ENCODE measurements at places on chromosomes 2 and 18.

DNA sequence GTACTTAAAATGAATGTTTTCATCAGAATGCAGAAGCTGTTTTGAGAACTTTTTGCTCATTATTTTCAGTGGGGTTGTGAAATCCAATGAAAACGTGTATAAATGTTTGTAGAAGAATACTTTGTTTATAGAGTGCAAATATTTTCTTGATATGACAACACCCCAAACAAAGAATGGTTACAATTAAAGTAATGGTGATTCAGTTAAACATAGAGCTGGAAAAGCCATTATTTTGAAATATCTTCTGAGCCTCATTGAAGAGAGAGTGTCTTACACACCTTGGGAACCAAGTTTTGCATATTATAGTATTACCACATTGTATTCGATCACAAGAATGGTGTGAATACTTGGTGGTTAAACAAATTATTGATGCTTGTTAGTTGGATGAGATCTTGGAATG, 48.7 kb downstream of the SPTBN1 start:
- DNase-seq = no peak

- DNase-seq = no peak
Observed at GRCh38 chr2:234991290-234991689, 39.5 kb downstream of the SH3BP4 start.

DNA sequence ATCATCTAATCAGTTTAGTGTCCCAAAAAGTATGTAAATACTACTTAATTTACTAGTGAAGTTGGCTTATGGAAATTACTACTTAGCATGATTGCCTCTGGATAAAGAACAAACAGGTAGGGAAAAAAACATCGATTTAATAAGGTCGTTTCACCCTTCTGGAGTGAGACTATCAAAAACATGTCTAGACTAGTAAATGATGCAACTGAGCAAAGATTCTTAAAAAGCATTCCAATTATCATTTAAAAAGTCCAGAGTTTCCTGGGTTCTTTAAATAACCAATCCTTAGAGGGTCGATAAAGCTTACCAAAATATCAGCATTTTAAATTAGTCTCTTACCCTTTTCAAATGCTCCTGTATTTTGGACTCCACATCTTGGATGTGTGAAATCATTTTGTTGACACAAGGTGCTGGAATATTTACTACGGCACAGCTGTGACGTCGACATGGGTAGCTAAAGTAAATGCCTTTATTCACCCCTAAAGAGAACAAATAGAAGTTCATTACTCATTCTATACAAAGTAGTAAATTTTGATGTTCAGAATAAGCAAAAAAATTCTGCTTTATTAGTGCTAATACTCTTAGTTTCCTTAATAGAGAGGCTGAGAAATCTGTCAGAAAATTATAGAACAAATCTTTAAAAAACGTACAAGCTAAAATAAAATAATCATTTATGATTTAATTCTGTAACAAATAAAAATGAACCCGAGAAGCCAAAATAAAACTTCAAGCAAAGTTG, 70.6 kb downstream of the CCDC178 start:
- DNase-seq = no peak

DNA sequence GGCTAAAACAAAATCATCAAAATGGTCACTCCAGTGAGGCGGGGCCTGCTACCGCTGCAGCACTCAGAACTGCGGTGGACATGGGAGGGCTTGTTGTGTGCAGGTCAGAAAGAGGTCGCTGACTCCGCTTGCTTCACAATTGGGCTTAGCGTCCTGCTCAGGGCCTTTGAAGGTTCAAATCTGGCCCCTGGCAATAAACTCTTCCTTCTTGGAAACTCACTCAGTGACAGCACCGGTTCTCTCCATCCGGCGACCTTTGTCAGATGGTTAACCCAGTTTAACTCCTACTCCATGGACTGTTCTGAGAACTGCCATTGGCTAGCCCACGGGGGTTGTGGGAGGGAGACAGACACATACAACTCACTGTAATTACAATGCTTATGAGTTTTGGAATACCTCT, 29.0 kb upstream of the LAPTM4A start:
- DNase-seq = peak; percentile 85

DNA sequence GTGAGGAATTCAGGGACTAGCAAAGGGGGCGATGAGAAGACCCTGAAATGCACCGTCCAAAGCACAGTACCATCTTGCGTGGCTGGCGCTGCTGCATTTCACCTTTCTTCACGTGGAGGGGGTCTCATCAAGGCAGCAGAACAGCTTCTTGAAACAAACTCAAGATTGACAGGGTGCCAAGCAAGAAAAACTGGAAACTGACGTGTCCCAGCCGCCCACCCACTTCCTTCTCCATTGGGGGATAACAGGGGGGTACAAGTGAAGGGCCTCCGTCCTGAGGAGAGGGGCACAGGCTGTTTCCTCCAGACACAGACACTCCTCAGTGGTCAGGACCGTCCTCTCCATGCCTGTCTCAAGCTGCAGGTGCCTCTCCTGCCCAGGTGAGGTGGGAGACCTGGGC, 32.5 kb downstream of the HDAC4 start:
- DNase-seq = no peak

DNA sequence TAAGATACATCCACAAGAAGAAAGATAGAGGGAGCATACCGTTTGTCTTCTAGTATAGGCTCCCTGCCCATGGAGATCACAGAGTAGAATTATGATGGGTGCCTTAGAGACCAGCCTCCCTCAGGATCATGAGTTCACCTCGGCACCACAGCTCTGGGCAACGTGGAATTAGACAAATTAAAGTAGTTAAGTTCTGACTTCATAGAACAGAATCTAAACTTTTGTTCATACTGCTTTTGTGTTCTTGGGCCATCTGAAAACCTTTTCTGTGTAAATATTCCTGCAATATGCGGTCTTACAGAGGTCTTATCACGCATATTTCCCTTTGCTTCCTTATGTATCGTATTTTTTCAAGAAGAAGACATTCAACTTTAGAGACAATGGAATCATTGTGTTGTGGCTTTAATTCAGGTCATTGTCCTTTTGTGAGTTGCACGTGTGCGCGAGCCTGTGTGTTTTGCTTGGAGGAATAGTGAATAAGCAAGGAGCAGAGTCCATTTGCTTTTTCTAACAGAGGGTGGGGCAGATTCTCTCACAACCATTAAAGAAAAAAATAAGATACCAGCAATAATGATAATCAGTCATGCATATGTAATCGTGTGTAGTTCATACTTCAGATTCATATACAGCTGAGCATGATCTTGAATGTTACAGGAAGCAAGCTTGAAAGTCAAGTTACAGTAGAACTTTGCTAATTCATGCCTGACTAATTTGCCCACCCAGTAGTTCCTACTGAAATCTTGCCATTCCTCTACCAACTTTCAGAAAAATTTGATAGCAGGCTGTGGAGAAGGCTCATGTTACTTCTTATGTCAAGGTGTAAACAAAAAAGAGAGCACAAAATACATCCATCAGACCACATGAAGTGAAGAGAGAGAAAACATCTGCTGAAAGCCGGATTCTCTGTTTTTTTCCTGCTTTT, 243.6 kb downstream of the NEDD4L start:
- DNase-seq = no peak

GRCh38 chr18:8657873-8658470, 47.4 kb upstream of the MTCL1 start:
- DNase-seq = no peak

- no peak for DNase-seq
Observed at GRCh38 chr2:111947219-111947618, 48.8 kb downstream of the MERTK start.

GRCh38 chr2:217816396-217816869, 186.4 kb downstream of the TNS1 start:
- no peak for DNase-seq

- no peak for DNase-seq
Observed at GRCh38 chr2:37586663-37587317, 84.7 kb downstream of the CDC42EP3 start.

- peak; percentile 66 for DNase-seq
Observed at GRCh38 chr18:63508596-63508995, 31.8 kb downstream of the SERPINB5 start.

DNA sequence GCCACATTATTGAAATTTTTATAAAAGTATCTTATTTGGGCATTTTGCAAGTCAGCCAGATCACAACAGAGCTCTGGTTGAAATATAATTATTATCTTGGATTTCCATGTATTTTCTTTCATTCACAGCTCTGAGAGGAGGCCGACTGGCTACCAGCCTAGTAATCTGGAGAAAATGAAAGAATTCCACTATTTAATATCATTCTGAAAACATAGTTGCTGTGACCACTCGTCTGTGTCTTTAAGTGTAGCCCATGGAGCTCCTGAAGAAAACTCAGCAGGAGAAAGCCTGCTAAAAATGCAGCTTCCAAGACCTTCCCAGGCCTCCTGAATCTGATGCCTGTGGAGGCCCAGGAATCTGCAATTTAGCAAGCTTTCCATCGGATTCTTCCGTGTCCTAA, 114.7 kb downstream of the SH3BP4 start:
- DNase-seq = no peak

DNA sequence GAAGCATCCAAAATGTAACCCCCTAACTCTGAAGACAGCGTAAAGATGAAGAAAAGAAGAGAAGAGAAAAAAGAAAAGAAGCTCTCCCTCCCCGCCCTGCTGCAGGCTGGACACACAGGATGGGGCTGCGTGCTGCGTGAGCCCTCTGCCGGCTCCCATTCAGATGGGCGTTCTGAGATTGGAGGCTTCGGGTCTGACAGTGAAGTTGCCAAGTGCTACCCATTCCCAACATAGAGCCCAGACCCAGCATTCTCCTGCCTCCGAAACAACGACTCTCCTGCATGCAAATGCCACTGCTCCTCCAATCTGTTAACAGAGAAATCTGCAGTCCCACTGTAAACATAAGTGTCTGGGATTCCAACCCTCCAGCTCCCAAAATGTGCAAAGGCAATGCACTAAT, 234.9 kb downstream of the BCL11A start:
- DNase-seq = no peak

DNA sequence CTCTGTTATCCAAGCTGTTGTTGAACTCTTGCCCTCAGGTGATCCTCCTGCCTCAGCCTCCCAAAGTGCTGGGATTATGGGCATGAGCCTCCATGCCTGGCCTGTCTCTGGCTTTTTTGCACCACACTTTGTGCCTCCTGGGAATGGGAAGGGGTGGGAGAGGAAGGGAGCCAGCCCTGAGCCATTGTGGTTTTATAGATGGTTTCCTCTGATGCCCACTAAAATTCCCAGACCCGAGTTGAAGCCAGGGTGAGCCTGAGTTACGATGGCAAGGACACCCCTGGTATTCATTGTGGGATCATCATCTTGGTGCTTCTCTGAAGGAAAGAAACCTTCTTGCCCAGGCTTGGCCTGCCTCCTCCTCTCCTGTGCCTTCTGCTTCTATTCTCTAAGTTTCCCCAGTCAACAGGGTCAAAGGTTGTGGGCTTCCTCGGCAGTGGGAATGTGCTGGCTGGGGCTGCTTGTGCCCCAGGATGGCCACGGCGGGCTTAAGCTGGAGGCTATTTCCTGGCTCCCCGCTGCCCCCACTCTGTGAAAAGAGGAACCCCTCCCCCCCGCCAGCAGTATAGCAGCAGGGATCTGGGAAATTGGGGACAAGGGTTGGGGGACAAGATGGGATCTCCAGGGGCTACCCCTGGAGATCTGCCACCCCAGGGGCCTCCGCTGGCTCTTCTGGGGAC, 106.2 kb downstream of the STPG4 start:
- DNase-seq = no peak

GRCh38 chr2:117360586-117360985, 453.9 kb upstream of the DDX18 start:
- DNase-seq = no peak

- DNase-seq = no peak
Observed at GRCh38 chr2:189631849-189632248, 29.4 kb upstream of the ASNSD1 start.

GRCh38 chr2:237465515-237466148, 21.4 kb upstream of the MLPH start:
- DNase-seq = peak; percentile 78

DNA sequence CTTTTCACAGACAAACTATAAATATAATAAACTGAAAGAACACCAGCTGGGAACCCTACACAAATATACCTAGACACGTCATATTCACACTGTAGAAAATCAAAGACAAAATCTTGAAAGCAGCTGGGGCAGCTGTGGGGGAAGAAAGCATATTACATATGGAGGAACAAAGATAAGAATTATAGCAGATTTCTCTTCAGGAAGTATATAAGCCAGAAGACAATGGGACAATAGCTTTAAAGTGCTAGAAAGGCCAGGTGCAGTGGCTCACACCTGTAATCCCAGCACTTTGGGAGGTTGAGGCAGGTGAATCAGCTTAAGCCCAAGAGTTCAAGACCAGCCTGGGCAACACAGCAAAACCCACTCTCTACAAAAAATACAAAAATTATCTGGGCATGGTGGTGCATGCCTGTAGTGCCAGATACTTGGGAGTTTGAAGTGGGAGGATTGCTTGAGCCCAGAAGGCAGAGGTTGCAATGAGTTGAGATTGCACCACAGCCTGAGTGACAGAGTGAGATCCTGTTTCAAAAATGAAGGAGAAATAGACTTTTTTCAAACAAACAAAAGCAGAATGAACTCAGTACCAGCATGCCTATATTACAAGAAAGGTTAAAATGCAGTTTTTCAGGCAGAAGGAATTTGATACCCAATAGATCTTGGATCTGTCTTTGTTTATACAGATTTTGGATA, 26.8 kb upstream of the ERCC3 start:
- peak; percentile 93 for DNase-seq

DNA sequence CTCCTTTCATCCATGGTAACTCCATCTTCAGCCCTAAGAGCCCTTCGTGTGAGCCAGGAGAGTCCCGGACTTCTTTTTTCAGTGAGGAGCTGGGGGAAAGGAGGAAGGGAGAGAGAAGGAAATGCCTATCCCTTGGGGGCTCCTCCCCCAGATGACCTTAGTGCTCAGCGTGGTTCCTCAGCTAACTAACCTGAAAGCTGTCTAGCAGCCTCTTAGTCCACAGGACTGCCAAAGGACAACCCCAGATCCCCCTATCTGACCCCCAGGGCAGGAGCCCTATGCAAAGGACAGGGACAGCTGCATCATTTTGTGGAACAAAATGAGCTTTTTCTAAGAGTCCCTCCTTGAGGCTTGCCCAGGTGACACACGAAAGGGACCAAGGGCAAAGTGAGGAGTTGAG, 7.9 kb downstream of the SPR start:
- no peak for DNase-seq

GRCh38 chr2:202693503-202693902, 58.7 kb downstream of the FAM117B start:
- DNase-seq = no peak

- DNase-seq = no peak
Observed at GRCh38 chr18:59400407-59400806, 41.3 kb upstream of the LMAN1 start.

GRCh38 chr18:73660931-73661856, 486.4 kb downstream of the FBXO15 start:
- DNase-seq = no peak

GRCh38 chr2:23121968-23122648, 262.9 kb upstream of the KLHL29 start:
- DNase-seq = no peak

DNA sequence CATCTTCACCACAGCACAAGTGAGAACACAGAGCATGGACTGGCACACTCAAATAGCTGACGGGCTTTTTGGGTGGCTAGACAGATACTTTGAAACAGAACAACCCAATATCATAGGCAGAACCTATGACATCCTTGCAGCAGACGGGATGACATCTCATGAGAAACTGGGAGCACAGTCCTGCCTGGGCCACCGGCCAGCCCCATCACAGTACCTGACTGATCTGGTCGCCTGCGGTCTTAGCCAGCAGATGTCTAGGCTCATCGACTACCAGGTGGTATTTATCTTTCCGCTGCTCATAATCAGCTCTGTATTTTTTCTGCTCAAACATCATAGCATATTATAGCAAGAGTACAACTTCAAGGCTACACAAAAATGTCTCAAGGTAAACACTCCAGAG, 124.3 kb downstream of the RIF1 start:
- DNase-seq = no peak
